ENCODE measurements at places on chromosomes 12 and 14.

DNA sequence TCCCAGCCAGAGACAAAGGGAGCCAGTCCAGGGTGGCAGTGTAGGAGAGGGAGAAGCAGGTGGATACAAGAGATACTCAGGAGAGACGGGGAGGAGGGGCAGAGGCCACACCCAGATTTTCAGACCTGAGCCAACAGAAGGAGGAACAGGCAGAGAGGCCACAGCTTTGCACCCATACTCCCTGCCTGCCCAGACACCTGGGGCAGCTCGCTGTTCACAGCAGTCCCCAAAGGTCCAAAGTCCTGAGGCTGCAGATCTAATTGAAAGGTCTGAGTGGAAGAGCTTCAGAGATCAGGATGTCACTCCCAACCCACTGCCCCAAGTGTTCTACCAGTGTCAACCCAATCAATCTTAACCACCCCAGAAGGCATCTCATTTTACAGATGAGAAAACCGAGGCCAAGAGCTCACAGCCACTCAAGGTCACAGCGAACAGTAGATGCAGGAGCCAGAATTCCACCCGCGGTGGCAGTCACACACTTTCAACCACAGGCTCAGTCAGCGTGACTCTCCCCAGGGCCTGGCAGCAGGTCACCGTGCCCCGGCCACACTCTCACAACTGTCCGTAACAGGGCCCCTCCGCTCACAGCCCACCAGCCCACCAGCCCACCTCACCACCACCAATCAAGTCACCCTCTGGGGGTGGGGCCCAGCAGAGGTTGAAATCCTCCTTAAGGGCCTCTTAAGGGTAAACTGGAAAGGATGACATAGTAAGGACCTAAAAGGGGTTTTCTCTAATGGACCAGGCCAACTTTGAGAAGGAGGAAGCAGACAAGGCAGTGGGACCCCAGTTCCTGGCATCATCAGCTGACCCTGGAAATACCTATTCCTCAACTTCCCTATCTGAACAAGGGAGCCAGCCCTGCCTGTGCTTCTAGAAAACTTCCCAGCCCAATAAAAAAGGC, 33.3 kb downstream of the ACTN1 start:
- DNase-seq, result no peak

DNA sequence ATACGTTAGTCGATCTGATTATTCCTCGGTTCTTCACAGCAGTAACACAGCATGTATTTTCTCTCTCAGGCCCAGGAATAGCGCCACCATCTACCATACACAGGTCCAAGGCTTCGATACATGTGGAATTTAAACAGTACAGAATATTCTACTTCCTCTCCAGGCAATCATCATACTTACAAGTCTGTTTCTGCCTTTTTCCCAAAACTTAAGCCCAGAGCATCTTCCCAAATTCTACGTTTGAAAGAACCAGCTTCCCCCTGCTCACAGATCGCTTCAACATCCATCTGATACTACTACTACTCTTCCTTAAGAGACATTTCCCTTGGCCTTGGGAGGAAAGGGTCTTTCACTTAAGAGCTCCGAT, 626 bp downstream of the TXNDC16 start:
- peak; percentile 28 for DNase-seq

GRCh38 chr14:20460458-20461224, 593 bp downstream of the PIP4P1 start:
- DNase-seq, result no peak

DNA sequence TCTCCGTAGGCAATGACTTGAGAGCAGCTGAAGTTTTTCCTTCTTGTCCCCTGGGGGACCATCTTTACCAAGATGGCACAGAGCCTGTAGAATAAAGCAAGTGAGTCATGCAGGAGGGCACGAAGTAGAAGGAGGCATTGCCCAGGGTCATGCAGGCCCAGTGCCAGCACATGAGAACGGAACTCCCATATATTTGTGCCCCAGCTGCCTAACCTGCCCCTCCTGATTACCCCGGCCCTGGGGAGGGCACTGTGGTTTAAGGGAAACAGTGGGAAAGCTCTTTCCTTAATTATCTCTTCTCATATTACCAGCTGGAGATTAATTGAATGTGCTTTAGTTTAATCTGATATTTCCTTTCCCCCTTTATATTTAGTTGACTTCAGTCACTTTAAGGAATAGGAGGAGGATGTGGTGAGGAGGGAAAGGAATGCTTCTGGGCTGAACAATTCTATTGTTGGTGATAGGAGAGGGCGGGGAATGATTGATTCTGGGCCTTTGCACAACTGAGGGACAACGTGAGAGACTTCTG, 51.9 kb downstream of the RASSF8 start:
- DNase-seq, result peak; percentile 46

DNA sequence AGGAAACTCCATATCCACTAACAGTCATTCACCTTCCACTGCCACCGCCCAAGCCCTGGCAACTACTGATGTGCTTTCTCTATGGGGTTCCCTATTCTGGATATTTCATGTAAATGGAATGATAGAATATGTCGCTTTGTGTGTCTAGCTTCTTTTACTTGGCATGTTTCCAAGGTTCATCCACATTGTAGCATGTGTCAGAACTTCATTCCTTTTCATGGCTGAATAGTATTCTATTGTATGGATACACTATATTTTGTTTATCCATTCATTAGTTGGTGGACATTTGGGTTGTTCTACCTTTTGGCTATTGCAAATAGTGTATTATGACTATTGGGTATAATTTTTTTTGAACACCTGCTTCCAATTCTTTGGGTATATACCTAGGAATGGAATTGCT, 8.6 kb downstream of the POU6F1 start:
- DNase-seq, result no peak

DNA sequence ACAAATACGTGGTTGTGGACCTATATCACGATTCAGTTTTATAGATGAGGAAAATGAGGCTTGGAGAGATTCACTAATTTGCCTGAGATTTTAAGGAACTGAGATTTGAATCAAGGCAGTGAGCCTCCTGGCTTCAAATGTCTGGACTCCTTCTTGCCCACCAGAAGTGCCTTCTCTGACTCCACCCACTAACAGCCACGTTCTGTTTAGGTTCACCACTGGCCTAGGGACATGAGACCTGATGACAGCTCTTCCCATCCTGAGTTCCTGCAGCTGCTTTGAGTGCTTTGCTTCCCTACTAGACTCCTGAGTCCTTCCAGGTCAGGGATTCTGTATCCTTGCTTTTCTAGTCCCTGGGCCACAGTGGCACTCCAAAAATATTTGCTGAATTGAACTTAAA, 57.1 kb downstream of the PLBD1 start:
- DNase-seq, result no peak

GRCh38 chr12:102215992-102216691, 18.5 kb upstream of the PMCH start:
- peak; percentile 61 for DNase-seq

DNA sequence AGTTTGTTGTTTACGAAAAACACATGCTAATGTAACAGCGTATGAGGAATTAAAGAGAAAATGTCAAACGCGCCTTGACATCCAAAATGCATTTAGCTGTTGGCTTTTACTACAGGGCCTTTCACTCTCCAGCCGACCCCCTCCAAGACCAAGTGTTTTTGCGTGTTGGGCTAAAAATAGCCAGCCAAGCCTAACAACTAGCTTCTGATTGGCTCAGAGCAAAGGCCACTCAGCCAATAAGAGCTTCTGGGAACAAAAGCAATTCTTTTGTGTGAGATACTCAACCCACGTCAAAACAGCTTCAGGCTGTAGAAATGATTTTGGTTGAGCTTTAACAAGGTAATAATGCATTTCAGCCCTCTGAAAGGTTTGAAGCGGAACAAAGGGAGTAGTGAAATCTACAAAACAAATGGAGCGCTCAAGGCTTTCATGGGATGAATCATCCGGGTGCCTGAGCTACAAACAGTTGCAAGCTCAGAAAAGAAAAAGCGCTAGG, 198.7 kb upstream of the DCN start:
- DNase-seq, result peak; percentile 81

DNA sequence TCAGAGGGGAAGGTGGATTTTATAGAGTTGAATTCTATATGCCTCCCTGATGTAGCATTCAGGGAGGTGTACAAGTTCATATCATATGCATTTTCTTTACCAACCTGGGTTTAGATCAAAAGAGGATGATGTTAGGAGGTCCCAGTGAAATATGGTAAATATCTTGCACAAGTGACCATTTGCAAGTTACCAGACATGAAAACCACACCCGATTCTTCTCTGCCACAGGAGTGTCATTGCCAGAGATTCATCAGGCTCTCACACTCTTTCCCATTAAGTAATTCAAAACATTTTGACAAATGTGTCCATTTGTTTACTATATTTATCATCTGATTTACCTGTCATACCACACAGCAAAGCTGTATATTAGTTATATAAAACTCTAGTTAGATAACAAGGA, 44.0 kb downstream of the VCPKMT start:
- no peak for DNase-seq

- no peak for DNase-seq
Measured at GRCh38 chr14:87115234-87115633, 877.7 kb downstream of the GALC start.

DNA sequence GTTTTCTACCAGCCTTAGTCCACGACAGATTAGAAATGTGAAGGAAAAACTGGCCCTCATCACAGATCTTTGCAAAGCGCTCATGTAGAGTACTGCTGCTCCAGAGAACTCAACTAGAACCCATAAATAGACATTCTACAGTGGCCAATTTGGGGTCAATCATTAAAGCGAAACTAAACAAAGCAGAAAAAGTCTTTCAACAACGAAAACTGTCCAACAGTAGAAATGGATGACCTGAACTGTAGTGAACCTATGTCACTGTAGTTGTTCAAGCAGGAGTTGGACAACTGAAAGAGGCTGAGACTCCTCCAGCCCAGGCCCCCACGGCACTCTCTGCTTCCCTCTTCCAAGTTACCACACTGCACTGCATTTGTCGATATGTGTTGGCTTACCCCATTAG, 472.6 kb downstream of the BCAT1 start:
- DNase-seq, result no peak

DNA sequence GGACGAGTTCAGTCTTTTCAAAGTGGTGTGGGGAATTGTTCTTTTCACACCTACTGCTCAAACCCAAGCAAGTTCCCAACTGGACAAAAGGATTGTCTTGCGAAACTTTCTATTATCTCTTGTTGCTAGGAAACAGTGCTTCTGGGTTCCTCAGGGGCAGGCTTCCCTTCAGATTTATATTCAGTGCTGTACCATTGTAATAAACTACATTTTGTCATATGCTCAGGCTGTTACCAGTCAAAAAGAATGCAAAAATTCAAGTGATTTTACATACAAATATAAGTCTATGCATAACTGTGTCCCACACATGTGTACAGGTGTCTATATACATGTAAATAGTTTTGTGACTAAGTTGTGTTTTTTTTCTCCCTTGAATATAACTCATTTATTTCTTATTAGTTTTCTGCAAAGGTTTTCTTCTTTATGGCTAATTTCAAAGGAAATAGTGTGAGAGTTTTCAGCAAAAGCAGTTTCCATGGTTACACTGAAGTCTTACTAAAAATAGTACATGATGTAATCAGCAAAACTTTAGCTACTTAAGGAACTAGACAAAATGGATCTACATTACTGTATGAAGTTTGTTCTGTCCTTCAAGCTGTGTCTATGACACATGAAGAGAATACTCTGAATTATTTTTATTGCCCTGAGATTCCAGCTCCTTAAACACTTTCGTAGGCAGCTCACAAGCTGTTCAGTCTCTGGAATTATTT, 430.2 kb upstream of the TMPO start:
- DNase-seq, result no peak

- DNase-seq, result no peak
Measured at GRCh38 chr14:52400846-52401245, 86.7 kb downstream of the PTGER2 start.

DNA sequence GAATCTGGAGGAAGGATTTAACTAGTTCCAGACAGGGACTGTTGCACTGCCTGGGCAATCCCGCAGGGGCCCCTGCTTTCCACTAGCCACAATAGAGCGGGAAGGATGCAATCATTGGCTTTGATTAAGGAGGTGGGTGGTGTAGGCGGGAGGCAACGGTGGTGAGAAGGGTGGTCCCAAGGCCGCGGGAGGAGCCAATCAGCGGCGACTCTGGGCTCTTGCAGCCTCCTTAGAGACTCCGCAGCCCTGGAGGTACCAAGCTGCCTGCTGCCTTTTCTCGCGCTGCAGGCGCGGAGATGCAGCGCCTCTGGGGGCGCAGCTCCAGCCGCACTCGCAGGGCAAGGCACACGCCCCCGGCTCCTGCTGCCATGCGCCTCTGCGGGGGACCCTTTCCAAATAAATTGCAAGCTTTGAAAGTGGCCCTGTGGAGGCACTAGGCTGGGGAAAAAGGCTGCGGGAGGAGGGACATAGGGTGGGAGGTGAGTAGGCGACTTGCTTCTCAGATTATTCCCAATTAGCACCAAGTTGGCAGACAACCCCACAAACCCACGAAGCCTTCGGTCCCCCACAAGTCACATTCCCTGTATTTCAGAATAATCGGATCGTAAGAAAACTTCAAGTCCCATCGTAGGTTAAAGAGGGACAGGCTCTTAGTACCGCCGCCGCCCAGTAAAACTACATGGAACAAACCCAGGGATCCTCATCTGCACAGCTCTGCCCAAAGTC, 858 bp upstream of the KCNA1 start:
- no peak for DNase-seq

Data from EH (cell line).